ENCODE measurements at places on chromosomes 12 and 14. TPM values are rescaled to one million over a fixed set of nuclear protein-coding genes. Genes with fewer than 3 reads are reported as not detected.

ESPL1 gene
- total RNA-seq = 4.8 TPM

CLEC4C gene
- total RNA-seq = not detected

DNA sequence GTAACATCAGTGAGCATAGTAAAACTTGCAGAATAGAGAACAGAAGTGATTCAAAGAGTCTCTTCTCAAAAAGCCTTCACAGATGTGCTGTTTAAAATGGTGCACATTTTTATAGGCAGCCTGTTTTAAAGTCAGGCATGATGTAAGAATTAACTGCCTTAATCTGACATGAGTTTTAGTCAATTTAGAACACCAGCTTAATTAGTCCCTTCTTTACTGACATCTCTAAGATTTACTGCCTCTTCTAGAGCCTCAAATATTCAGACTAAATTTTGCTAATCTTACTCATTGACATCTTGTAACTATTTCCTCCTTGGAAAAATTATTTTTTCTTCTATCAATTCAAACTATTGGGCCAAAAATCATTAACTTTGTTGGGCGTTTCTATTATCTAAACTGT, 782.5 kb downstream of the C12orf50 start:
- DNase-seq = no peak

- DNase-seq = no peak
Observed at GRCh38 chr12:25533150-25533549, 19.9 kb downstream of the LMNTD1 start.
